Astrocyte of the hippocampus (primary cell): ENCODE measurements at places on chromosomes 3 and 15.

GRCh38 chr3:74106925-74107324 is 482.2 kb upstream of the PDZRN3 start:
- DNase-seq: no peak

GRCh38 chr3:171391432-171391831 is 68.8 kb downstream of the TNIK start:
- no peak for DNase-seq

GRCh38 chr3:68620211-68620610 is 312.1 kb downstream of the TAFA4 start:
- no peak for DNase-seq

DNA sequence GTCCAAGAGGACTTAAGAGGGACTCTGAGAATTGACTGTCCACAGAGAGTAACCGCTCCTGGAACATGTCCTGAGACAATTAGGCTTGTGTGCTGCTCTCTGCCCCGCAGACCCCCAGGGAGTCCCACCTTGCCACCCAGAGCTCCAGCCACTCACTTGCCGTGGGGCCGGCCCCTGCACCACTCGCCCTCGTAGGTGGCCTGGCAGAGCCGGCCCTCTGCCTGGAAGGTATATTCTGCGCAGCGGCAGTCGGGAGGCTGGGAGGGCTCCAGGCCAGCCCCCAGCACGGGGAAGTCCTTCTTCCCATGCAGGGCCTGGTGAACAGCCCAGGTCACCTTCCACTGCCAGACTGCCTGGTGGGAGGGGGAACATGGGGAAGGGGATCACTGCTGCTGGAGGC is 10.5 kb downstream of the ALS2CL start:
- DNase-seq: no peak

DNA sequence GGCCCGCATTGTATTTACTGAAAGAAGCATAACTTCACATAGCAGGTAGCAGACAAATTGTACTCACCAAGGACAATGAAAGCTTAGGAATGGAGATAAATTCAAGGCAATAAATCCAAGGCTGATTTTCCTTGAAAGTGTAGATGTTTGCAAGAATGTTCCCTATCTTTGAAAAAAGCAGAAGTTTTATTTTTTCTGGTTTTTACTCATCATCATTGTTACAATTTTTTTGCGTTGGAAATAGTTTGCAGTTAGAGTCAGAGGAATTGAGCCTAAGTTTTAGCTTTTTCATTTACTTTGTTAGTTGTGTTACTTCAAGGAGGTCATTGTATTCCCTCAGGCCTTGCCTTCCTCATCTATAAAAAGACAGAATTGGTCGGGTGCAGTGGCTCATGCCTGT is 213.9 kb upstream of the TBL1XR1 start:
- DNase-seq: no peak

- no peak for DNase-seq
These were observed 135.1 kb downstream of the KCNMB2 start for GRCh38 chr3:178671377-178671776.

GRCh38 chr3:124126436-124127023 is 134.6 kb upstream of the ROPN1 start:
- no peak for DNase-seq

GRCh38 chr3:146523531-146523930 is 20.9 kb downstream of the PLSCR1 start:
- DNase-seq: no peak

GRCh38 chr3:133730993-133731392 is 15.2 kb upstream of the TF start:
- DNase-seq: no peak

GRCh38 chr15:58443308-58443707 is 11.5 kb downstream of the LIPC start:
- DNase-seq: no peak

- DNase-seq: no peak
These were observed 5.0 kb downstream of the TRPM1 start for GRCh38 chr15:31096563-31096962.

DNA sequence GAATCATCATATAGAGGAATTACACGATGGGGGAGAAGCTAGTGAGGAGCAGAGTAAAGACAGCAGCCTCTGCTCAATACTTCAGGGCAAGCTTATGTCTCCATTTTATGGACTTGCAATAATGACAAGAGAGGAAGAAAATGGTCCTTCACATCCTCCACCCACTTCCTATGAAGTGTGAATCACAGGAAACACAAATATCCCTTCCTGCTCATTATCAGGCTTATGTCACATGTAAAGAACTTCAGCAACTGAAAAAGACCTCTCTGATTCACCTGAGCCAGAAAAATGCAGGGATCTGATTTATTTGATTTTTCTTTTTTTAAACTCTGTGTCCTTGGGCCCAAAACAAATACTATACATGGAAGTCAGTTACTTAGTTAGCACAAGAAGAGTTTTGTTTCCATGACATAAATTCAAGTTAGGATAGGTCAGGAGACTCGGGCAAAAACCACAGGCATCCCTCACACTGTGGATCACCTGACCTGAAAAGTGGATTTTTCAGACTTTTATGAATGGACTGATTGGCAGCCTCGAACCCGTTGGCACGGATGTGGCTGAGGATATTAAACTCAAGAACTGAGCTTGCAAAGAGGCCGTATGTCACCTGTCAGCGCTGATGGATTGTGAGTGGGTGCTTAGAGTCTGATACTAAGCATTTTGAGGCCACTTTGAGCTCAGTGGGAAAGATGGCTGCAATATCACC is 620.8 kb upstream of the MDFIC2 start:
- peak; percentile 21 for DNase-seq

- DNase-seq: no peak
These were observed 15.9 kb upstream of the LTF start for GRCh38 chr3:46480491-46481195.

- DNase-seq: no peak
These were observed 13.7 kb downstream of the LRTM1 start for GRCh38 chr3:54914180-54914579.

GRCh38 chr3:133760916-133761315 is 14.7 kb downstream of the TF start:
- no peak for DNase-seq

- DNase-seq: no peak
These were observed 166.0 kb upstream of the LPP start for GRCh38 chr3:187987924-187988323.

DNA sequence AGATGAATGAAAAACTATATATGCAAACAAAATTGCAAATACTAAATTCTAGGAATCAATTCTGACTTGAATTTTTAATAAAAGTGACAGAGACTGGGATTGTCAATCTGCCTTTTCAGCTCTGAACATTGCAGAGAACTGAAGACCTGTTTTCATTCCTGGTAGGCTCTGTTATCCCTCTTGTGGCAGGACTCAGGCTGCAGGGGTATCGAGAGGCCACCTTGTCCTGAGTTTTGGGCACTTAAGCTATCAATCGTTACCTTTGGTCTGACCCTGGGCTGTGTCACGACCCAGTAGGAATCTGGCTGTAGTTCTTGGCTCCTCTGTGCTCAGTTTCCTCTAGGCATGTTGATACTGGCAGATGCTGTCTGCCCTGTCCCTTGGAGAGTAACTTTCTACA is 238.0 kb downstream of the CACNA2D3 start:
- DNase-seq: no peak

DNA sequence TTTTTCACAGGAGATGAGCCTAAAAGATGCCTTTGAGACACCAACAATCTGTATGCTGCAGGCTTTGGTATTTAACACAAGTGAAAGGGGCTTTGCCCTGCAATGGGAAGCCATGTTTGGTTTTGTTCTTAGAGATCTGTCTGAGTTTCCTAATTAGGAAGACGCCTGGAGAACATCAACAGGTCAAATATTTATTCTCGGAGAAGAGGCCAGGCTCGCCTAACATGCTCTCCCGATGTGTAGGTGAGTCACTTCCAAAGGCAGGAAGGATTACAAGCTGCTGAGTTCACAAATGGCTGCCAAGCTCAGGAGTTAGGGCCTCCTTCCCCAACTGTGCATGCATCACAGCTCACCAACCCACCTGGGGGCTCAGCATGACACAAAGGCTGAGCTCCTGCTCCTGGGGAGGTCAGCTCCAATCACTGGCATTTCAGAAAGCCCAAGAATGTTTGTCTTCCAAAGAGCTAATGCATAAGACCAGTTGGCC is 119.5 kb upstream of the PRICKLE2 start:
- peak; percentile 87 for DNase-seq

- DNase-seq: no peak
These were observed 13.1 kb upstream of the RAB8B start for GRCh38 chr15:63176302-63176701.

GRCh38 chr3:146305808-146306423 is 55.0 kb upstream of the PLSCR4 start:
- DNase-seq: no peak

- DNase-seq: no peak
These were observed 351.3 kb downstream of the FOXP1 start for GRCh38 chr3:71232175-71232679.

DNA sequence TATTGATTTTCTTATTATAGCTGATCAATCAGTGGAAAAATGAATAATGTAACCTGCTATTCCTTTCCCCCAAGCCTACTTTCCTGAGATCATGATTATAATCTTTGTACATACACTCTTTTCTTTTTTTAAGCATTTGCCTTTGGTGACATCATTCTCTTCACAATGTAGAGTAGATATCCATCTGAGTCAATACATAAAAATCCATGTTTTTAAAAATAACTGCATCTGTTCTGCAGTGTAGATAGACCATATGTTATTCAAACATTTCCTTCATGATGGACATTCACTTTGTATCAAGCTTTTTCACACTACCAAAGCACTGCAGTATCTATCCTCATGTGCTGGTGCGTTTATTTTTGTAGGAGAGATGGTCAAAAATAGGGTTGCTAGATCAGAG is 211.1 kb downstream of the PTPRG start:
- no peak for DNase-seq

GRCh38 chr15:80567721-80568157 is 127.4 kb upstream of the ABHD17C start:
- DNase-seq: peak; percentile 94

DNA sequence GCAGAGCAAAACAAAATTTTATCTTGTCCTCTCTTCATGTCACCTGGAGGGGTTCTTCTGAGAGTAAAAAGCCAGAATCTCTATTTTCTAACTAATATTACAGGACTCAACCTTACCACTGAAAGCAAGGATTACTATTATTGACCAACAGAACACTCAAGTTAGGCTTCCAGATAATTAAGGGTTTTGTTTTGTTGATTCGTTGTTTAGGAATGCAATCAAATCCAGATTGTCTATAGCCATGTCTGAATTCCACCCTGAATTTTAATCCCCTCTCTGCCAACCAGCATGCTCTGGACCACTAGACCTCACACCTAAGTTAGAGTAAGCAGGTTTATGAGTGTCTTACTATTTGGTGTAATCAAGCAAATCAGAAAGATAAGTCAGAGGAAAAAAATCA is 90.7 kb downstream of the PEAK1 start:
- no peak for DNase-seq

DNA sequence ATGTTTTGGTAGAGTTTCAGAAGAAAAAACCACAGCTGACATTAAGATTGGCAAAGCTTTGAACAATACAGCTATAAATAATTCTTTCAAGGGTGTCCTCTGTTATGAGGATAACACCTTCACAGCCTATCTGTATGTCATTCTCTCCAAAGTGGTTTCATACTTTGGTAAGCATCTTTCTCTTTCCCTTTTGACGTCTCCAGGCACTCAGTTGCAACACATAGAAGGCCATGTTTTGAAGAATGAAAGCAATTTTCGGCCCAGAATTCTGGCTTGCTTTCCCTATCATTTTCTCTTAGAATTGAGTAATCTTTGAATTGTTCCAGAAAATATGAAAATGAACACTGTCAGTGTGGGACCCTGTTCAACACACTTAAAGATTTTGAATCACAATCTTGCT is 200.0 kb upstream of the CBLB start:
- no peak for DNase-seq

DNA sequence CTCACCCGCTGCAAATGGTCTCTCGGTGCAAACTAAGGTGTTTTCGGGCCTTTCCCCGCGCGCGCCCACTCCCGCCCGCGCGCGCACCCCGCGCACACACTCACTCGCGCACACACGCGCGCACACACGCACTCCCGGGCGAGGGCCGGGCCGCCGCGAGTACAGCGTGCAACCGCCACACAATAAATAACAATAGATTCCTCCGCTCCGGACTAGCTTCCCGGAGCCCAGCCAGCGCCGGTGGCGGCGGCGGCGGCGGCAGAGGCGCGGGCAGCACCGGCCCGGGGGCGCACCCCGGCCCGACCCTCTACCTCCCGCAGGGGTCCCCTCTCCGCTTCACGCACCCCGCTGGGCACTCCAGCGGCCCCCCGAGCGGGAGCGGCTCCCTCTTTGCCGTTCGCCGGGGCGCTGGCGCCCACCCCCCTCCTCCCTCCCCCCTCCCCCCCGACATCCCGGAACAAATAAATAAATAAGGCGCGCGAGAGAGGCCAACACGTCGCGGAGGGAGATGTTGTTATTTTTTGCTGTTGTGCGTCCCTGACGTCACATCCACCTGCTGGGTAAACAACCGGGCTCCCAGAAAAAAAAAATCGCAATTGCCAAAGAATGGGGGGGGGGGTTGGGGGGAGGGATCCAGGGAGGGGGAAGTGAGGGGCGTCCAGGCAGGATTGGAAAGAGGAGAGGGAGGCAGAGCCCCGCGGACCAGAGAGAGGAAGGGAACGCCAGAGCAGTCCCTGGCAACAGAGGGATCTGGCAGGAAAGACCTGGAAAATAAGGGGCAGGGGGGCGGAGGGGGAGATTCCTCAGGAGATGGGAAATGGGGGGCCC is at the start of gene FOXP1:
Gene FOXP1, minus strand, starts transcription at position 163 of the 828 bp plus-strand sequence. CDS start 385,347 bp downstream, outside the sequence.
- peak; percentile 84 for DNase-seq

DNA sequence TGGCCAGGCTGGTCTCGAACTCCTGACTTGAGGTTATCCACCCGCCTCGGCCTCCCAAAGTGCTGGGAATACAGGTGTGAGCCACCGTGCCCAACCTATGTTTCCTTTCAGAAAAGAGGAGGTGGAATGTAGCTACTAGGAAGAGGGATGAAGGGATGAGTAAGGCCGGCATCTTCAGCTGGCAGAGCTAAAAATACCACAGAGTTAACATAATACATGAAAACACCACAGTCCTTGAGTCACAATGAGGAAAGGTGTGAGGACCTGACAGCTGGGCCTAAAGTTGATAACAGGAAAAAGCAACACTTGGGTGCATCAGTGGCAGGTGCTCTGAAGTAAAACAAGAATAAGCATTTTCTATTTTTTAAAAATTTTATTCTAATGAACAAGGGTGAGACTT is 392.2 kb downstream of the DIPK2A start:
- DNase-seq: no peak

GRCh38 chr15:25789211-25789610 is 73.9 kb downstream of the ATP10A start:
- no peak for DNase-seq

- DNase-seq: peak; percentile 53
These were observed 21.8 kb upstream of the POU1F1 start for GRCh38 chr3:87298111-87298718.

DNA sequence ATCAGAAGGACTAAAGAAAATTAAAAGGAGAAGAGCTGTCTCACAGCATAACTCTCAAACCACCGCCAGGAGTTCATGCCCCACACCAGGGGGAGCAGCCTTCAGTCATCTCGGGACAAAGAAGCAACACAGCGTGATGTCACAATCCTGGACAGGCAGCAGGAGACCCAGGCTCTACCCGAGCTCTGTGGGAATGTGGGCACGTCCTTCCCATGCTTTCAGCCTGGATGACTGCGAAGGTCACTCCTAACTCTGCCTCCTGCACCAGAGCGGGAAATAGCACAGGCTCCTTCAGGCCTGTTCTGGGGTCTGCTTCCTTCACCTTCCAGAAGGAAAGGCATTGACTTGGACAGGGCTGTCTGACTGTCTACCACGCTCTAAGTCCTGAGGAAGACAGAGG is 31.3 kb downstream of the NOX5 start:
- DNase-seq: peak; percentile 73
